ENCODE measurements at places on chromosomes 5 and 9.

DNA sequence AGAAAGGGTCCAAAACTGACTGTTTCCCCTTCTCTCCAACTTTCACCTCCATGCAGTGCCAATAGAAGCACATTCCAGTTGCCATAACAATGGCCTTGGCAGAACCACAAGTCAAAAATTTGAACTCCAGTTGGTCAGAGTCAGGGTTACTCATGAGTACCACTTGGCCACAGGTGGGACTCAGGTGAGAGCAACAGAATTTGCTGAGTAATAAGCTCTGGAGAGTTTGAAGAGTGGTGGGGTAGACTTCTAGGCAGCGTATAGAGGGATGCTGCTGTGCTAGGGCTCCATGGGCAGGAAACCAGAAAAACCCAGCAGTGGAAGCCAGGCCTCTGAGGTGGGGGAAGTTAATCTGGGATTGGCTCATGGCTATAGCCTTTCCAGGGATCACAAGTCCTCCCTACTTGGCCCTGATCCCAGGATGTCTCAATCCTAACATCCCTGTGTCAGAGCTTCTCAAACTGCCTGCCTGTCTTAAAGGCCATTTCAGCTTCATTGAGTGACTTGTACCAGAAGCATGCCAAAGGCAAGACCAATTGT, 30.2 kb downstream of the SNX18 start:
- no peak for DNase-seq

DNA sequence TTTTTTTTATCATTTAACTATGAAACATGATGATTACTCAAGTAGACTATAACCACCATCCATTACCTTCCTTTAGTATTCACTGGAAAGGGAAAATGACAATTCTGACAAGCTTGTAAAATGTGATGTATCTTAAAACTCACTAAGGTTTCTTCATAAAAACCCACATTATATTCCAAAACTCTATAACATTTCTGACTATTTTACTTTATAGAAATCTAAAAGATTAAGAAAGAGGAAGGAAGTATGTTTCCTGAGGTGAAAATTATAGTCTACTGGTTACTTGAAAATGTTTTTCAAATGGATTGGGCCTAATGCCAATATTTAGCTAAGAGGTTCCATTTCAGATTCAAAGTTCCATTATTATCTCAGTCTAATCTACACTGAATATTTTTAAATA, 1982.2 kb upstream of the C9orf72 start:
- no peak for DNase-seq

GRCh38 chr5:17218353-17219005, 1.0 kb downstream of the BASP1 start:
- DNase-seq: no peak

DNA sequence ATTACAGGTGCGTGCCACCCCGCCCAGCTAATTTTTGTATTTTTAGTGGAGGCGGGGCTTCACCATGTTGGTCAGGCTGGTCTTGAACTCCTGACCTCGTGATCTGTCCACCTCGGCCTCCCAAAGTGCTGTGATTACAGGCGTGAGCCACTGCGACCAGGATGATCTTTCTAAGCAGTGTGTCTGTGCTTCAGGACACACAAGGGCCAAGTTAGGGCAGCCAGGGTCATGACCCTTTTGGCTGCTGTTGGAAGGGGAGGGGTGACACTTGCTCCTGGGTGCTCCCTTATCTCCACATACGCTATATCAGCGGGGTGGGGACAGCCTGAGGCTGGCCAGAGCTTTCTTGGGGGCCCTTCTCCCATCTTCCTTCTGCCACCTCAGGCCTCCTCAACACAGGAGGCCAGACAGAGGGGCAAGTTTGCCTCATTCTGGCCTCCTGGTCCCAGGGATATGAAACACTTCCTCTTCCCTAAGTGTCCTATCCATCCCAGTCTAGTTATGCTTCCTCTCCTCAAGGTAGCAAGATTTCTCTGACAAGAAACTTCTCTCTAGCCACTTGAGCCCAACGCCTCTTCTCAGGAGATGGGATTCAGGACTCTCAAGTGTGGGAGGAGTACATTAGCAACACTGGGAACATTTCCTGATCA, 1.9 kb upstream of the ZNF79 start:
- DNase-seq: no peak

DNA sequence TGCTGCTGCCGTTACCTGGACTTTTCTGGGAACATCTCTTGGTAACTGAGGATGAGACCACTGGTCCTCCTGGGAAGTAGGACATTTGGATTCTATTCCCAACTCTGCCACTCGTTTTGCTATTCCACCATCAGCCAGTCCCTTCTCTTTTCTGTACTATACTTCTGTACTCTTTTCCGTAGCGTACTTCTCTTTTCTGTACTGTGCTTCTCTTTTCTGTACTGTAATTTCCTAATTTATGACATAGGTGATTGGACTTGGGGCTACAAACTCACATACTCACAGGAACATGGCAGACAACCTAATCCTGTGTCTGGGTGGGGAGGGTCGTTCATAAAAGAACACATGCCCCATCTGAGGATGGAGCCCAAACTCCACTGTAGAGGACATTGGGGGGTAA, 335.3 kb upstream of the PANK3 start:
- DNase-seq: no peak

- DNase-seq: no peak
Observed at GRCh38 chr5:73908395-73908794, 282.4 kb downstream of the ARHGEF28 start.

- DNase-seq: peak; percentile 1
Observed at GRCh38 chr9:129282272-129282671, 104.2 kb upstream of the IER5L start.

DNA sequence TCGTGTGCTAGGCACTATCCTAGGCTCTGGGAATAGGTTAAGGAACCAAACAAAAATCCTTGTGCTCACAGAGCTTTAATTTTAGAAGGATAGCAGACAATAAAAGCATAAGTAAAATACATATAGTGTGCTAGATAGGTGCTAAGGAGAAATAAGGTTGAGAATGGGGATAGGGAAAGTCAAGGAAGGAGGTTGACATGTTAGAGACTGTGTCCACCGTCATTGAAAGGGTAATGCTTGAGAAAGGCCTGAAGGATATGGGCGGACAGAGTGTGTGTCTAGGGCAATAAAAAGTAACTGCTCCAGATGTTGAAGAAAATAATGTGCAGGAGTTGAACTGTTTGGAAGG, 482 bp upstream of the TDRD7 start:
- no peak for DNase-seq

DNA sequence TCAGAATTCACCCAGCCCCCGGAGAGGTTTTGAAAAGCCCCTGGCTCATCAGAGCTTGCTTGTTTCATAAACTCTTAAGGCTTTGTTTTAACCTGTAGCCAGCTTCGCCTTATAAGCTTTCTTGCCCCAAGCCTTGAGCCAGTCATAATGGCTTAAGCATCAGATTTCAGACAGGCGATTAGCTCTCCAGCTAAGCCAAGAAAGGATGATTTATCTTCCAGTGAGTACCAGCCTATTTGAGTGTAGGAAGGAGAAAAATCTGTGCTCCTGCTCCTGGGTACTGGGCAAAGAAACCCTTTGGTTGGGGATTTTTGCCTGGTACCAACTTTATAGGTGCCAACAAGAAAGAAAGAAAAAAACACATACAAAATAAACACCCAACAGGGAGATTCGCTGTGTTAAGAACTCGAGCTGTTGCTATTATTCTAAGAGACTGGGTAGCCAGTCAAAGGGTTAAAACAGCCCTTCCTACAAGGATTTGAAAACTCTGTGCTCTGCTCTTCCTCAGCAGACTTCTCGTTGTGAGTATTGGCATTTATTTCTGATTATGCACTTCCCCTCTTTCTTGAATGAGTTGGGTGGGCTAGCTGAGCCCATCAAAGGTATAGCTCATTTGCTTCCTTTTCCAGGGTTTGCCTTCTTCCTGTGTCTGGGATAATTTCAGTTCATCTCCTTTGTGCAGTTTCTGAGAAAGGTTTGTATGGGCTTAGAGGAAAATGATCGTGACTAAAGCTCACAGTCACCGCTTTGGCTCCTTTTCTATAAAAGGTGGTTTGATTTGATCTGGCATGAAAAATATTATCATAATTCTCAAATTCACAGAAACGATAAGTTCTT, 157.2 kb upstream of the DMRT1 start:
- DNase-seq: no peak

DNA sequence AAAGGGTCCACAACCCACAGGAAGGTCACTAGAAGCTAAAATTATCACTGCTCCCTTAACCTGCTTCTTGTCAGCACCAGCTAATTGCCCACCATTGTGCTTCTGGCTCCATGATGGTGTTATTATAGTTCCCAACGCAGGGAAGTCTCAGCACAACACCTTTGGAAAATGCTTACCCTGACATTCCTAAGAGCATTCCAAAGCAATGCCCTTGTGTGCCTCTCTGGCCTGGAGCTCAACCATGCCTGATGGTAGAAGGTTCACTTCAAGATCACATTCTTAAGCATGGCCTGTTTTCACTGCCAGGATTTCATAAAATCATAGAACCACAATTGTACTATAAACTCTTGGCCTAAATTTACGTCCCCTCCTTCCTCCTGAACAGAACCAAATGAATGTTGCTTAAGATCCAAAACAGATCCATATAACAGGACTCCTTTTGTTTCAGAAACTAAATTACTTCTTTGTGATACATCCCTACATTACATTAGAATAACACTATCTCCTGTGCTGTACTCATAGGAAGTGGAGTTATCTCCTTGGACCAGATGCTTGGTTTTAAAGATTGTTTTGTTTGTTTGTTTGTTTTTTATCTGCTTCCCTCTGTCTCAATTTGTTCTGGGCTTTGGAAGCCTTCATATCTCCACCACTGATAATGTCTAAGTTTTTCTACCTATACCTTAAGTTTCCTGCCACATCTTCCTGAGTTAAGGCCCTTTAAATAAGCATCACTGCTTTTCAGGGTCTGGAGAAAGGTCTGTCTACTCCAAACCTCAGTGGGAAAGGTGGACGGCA, 32.1 kb downstream of the ARL15 start:
- DNase-seq: no peak

GRCh38 chr9:110186254-110186653, 21.7 kb downstream of the C9orf152 start:
- no peak for DNase-seq

- DNase-seq: no peak
Observed at GRCh38 chr5:65674749-65675148, 47.2 kb downstream of the SGTB start.

DNA sequence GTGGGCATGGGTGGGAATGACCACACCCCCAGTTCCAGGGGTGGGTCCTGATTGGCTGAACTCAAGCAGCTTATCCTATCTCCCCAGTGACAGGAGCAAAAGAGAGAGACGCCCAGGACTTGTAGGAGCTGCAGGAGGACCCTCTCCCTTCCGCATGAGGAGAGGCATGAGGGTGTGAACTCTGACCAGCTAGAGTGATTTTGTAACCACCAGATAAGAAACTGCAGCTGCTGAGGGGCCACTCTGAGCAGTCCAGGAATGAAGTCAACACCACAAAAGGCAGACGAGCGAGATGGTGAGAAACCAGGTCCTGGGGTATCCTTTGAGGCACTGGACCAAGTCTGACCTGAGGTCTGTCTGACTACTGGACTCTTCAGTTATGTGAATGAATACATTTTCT, 521.9 kb downstream of the BNC2 start:
- no peak for DNase-seq

GRCh38 chr5:42756606-42757601, at the start of gene CCDC152:
Gene CCDC152 (plus strand): TSS chr5:42756818. CDS start chr5:42759122, 2,304 bp downstream.
- DNase-seq: peak; percentile 72

DNA sequence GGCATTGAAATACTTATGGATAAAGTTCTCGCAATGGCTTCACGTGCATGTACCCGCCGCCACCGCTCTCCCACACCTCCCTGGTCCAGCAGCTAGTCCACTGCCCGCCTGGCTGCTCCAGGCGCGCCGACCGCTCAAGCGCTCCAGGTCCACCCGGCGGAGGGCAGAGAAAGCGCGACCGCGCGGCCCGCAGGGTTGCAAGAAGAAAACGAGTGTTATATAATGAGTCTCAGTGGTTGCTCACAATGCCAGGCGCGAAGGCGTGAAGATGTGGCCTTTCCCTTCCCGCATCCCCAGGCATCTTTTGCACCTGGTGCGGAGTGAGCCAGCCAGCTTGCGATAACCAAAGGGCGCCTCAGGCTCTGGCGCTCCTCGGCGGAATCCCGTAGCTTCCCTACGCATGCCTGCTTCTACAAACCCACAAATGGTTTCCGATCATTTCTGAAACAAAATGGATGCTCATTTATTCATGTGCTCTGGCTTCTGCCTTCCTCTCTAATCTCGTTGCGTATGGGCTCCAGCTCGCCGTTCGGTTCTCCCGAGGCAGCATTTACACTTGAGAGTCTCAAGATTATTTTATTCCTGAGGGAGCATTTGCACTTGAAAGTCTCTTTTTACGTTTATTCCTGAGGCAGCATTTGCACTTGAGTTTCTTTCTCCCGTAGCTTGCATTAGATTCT, 25.7 kb downstream of the CDKN2A start:
- DNase-seq: peak; percentile 15

- DNase-seq: peak; percentile 60
Observed at GRCh38 chr5:80960531-80961375, 590 bp downstream of the RASGRF2 start.

DNA sequence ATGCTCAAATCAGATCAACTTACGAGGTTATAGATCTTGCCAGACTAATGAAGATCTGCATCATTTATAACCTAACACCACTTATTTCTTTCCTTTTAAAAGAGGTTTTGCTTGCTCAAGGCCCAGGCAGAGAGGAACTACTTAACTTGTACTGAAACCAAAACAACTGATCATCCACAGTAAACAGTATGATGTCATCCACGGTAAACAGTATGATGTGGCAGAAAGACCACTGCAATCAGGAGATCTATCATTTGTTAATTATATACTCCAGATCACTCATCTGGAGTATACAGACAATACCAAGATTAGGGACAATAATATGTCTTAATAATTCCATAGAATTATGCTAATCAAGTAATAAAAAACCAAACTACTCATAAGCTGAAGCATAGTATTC, 116.8 kb downstream of the ADAMTS6 start:
- no peak for DNase-seq

- DNase-seq: no peak
Observed at GRCh38 chr5:10653043-10653442, 89.2 kb downstream of the ANKRD33B start.

DNA sequence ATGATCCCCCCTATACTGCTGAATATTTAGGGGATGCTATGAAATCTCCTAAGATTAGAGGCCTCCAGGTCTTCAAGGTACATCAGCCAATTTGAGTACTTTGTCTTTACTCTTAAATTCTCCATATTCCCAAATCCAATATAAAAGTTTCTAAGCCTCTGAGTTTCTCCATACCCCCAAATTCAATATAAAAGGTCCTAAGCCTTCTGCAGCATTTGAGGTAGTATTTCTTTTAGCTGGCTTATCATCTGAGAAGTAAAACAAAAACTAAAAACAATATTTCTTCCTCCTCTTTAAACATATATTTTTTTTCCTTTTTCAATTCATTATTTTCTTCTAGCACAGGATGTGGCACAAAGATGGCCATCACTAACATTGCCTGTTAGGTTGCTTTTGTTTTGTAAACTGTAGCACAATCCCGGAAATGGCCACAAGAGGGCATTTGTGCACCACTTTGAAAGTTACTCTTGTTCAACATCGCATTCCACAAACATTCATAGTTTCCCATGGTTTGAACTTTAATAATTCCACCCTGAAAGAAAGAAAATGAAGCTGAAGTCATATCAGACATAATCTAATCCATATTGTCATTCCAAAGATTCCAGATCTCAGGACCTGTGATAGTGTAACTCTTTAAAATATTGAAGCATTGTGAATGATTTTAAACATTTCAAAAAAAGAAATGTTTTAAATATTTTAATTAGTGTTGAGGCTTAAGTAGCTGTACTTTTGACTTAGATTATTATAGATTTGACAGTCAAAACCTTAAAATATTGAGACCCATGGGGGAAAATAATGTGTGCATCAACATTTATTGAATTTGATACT, 21.0 kb upstream of the SCGB3A2 start:
- DNase-seq: peak; percentile 46

All from activated CD4-positive, alpha-beta memory T cell treated with anti-CD3 and anti-CD28 coated beads for 36 hours (primary cell).